NCI-H2029 (cell line): ENCODE measurements at places on chromosomes 4 and X.

GRCh38 chr4:45621971-45622370 is 501.9 kb downstream of the GABRG1 start:
- DNase-seq: no peak

- DNase-seq: no peak
Measured at GRCh38 chrX:134684956-134685355, 26.7 kb upstream of the PLAC1 start.

- no peak for DNase-seq
Measured at GRCh38 chrX:115363372-115363771, 73.9 kb downstream of the LUZP4 start.

GRCh38 chr4:157363360-157363759 is 142.8 kb downstream of the GRIA2 start:
- DNase-seq: no peak

GRCh38 chrX:21305799-21306336 is 68.3 kb upstream of the CNKSR2 start:
- DNase-seq: no peak

DNA sequence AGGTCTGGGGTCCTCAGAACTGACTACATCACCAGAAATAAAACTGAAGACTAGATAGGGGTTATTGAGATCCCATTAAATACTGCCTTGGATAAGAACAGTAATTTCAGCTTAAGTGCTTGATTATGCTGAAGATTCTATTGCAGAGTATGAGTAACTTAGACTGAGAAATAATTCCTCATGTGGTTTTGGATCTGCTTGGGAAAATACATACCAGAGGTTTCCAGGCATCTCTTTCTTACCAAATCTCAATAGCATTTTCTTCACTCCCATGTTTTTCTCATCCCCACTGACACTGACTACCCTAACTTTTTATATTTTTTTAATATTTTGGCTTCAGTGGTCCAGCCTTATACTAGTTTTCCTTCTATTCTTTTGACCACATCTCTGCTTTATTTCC is 92.0 kb upstream of the TEX13D start:
- no peak for DNase-seq
